Stimulated activated CD4-positive, alpha-beta T cell treated with anti-CD3 and anti-CD28 coated beads, TNF-alpha, amount 100 ng/mL, for 4 hours (primary cell): ENCODE measurements at places on chromosomes 11 and 22.

DNA sequence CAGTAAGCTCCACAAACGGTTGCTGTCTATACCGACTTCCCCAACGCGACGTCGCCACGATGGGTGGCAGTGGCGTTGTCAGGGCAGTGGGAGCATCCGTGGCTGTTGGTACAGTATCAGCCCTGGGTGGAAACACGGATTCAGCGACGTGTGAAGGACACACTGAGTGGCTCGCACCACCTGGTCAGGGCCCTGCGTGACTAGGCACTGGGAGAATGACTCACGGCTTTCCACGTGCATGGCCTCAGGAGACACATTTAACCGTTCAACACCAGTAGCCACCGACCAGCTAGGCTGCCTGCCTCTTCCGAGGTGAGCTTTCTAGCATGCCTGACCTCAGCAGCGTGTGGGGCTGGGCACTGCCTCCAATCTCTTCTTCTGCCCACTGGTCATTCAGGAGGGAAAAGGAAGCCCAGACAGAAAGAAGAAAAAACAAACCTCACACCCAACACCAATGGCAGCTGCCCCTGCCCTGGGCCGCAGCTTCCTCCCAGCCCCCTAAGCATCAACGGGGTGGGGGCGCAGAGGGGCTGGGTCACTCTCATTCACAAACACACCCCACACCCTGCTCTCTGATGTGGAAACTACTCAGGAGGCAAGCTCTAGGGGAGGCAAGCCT, 59.0 kb downstream of the MYH9 start:
- no peak for DNase-seq

GRCh38 chr11:103055221-103055890, 36.6 kb downstream of the DCUN1D5 start:
- DNase-seq = no peak

DNA sequence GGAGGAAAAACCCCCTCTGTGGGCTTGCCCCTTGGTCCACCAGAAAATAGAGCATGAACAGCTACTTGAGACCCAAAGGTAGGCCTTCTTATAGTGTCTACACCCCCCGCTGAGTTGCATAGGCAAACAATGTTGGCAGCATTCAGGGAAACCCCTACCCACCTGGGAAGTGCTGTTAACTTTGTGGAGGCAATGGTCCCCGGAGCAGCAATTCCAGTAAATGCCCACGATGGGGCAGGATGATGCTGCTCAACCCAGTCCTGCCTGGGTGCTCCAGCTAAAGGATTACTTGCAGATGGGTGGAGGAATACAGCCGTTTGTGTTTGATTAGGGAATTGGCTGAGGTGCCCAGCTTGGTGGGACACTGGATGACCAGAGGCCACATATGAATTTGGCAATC, 381.3 kb upstream of the ANO5 start:
- no peak for DNase-seq

DNA sequence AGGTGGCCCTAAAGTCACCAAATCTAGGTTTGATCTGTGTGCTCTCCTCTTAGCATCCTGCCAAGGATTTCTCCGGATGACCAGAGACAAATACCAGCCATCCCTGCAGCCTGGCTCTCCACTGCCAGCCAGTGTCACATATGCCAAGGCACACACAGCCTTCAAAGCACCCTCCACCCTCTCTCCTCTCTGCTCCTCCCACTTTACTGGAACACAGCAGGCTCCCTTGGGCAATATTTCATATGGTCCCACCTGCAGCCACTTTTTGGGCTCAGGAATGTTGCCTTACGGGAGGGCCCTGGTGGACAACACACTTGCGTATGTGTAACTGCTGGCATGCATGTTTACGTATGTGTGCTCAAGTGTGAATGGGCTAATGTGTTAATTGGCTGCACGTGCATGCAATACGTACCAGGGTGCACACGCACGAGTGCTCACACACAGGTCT, 183.9 kb downstream of the CEP164 start:
- DNase-seq = no peak

DNA sequence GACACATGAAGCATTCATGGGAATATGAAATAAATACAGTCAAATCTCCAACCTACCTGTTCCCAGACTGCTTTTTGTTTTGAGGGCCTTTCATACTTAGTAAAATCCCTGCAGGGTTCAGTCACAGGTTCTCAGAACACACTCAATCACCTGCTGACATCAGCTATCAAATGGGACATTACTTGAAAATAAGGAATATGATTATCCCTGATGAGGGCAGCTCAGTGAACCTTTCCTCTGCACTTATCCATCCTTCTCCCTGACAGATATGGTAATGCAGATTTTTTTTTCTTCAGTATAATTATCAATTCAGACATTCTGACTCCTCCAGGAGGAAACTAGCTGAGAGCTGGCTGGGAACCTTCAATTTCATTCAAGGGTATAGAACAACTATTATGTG, 1127.4 kb upstream of the CCDC90B start:
- no peak for DNase-seq

GRCh38 chr11:11022125-11022730, 164.4 kb upstream of the ZBED5 start:
- DNase-seq = no peak

DNA sequence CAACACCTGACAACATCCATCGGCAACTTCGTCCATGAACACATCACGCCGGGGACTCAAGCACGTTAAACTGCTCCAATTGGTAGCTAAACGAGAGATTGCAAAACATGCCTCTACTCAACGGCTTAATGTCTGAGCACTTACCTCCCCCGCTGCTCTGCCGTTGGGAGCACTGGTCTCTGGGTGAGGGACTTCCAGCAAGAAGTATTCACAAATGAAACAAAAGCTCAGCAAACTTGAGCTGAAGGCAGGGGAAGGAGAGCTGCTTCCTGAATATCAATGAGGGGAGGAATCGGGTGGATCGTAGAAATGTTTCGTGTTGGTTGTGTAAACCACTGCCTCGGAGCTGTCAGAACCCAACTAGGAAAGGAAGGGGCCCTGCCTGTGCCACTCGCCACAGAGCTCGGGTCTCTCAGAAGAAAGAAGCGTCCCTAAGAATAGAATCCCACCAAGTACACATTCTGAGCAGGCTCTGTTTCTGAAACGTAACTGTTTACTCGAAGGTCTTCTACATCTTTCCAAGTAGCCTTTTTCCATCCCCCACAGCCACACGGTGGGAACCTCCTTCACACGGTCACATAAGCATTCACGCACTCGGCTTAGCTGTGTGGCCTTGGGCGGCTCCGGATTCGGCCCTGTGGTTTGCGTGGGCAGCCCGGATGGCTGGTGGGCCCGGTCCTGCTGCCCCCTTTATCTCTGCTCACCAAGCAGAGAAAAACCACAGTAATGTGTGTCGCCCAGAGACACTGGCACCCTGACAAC, at the start of gene MLC1:
Gene MLC1, minus strand, starts transcription at position 216 of the 762 bp plus-strand sequence. CDS start 524 bp downstream, outside the sequence.
- no peak for DNase-seq

DNA sequence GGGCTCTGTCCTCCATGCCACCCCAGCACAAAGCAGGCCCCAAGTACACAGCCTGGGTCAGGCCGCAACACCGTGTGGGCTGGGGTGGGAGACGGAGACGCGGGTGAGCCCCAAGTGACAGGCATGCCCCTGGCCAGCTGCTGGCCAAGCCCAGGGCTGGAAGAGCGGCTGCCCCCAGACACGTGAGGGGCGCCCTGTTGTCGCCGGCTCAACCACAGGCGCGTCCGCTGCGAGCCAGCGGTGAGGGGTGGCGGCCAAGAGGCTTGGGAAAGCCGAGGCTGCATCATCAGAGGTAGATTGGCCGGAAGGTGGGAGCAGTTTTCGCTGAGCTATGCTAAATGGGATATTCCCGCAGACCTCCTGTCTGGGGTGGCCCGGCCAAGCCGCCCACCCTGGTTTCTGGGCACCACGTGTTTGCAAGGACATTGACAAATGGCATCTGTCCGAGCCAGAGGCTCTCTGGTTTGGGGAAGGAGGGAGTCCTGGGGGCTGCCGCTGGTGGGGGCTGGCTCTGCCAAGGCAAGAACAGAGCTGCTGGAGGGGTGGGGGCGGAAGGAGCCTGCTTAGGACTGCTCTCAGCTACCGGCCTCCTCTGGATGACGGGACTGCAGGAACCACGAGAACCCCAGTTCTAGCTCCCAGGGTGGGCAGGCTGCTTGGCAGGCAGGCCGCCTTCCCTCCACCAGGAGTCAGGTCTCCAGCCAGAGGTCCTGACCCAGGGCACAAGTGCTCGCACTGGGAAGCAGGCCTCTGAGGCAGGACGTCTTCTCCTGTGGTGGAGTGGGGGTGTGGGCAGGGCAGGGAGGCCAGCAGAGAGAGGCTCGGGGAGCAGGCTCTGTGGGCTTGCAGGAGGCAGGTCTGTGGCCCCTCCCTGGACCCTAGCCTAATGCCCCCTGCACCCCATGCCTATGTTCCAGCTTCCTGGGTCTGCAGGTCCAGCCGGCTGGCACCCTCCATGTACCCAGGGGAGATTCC, 552 bp downstream of the PRR33 start:
- DNase-seq = no peak

DNA sequence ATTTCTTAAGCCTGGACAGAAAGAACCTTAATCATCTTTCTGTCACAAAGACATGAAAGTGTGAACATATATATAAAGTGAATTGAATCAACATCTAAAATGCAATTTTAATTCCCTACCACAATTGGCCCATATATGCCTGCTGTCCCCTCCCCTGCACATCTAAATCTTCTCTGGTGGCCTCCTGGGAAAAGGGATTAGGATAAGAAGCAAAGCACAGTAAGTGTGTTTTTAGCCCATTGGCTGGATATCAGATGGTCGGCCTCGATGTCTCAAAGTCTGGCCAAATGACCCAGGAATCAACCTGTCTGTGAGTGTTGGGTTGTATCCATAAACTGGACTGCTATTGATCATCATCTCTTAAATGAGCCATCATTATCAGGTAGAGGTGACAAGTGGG, 5.8 kb downstream of the MMP3 start:
- DNase-seq = no peak
